Fibroblast of upper back skin (primary cell): ENCODE measurements at places on chromosomes 12 and 14.
A peak's percentile ranks its signal among the peaks of the same experiment; 100 is the strongest.

GRCh38 chr12:93484315-93484981 lies 17.1 kb downstream of the MRPL42 start:
- DNase-seq = peak; percentile 12

GRCh38 chr14:89493877-89494634 lies 77.0 kb upstream of the FOXN3 start:
- no peak for DNase-seq

GRCh38 chr12:82517027-82517426 lies 158.7 kb downstream of the METTL25 start:
- DNase-seq = no peak

GRCh38 chr12:90287585-90287984 lies 578.9 kb upstream of the ATP2B1 start:
- no peak for DNase-seq

- peak; percentile 12 for DNase-seq
Measured at GRCh38 chr12:109088818-109089217, 4.5 kb downstream of the ALKBH2 start.

DNA sequence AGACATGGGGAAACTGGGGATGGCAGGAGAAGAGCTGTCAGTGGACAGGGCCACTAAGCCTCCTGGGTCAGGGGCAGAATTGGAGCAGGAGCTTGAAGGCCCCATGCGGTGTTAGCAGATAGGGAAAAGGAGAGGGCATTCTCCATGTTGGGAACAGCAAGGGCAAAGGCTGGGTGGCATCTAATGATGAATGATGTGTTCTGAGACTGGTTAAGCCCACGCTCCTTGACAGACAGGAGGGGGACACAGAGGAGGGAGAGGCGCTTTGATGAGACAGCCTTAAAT lies 63.0 kb downstream of the CLMN start:
- DNase-seq = no peak

DNA sequence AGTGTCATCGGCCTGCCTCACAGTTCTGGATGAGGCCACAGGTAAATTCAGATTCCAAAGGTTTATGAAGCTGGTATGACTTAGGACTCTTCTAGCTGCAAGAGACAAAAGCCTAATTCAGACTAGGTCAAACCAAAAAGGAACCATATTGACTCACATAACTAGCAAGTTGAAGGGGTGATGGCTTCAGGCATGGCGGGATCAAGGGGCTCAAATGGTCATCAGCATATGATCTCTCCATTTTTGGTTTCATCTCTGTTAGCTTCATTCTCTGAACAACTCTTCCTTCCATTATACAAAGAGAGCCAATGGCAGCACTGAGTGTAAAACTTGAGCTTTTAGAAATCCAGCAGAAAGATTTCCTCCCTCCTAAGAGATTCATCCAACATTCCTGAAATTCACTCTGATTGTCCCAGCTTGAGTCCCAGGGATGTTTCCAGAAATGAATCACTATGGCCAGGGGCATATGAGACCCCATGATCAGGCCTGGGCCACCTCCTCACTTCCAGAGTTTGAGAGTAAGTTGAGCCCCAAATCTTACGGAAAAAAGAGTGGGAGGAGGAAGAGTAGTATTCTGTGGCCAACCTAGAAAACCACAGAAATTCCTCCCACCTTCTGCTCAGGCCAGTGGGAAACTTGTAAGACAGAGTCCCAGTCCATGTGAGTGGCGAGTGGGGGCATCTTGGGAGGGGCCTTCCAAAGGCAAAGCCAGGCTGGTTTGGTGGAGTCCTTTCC lies 2.0 kb upstream of the MAP1LC3B2 start:
- peak; percentile 66 for DNase-seq

GRCh38 chr12:88400302-88400701 lies 180.0 kb downstream of the KITLG start:
- peak; percentile 43 for DNase-seq

DNA sequence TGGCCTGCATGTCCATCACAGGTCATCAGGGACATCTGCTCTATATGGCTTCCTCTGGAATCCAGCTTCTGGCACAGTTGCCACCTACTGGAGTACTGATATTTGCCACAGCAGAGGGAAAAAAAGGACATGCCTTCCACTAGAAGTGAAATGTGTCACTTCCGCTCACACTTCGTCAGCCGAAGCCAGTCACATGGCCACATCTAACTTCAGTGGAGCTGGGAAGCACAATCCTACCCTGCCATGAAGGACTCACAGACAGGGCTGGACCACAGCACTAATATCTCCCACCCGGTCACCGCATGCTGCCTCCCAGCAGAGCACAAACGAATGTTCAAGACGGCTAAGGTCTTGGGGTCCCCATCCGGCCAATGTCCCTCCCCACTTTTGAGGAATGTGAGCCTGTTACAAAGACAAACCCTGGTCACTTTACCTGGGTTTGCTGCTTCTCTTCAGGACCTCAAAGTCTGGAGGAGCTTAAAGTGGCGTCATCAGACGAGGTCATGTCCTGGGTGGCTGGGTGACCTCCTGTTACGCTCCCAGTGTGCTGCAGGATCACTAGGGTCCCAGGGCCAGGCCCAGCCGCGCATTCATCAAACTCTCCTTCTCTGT lies 98.6 kb downstream of the GCH1 start:
- DNase-seq = no peak

DNA sequence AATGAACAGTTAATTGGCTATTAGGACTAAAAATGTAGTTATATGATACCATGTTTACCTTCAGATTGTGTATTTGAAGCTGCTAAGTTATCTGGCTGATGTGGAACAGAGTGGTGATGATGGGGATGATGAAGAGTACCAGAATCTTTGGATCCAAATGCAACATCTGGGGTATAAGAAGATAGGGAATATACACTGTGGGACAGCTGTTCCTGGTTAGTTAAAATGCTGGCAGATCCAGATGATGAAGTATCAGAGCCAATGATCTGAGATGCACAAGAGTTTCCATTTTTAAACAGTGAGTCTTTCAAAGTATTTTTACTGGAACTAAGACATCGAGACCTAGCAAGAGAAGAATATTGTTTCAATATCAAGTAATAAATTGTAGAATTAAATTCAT lies 31.6 kb downstream of the SENP1 start:
- DNase-seq = no peak

- DNase-seq = no peak
Measured at GRCh38 chr12:124884587-124885438, 21.1 kb upstream of the SCARB1 start.

DNA sequence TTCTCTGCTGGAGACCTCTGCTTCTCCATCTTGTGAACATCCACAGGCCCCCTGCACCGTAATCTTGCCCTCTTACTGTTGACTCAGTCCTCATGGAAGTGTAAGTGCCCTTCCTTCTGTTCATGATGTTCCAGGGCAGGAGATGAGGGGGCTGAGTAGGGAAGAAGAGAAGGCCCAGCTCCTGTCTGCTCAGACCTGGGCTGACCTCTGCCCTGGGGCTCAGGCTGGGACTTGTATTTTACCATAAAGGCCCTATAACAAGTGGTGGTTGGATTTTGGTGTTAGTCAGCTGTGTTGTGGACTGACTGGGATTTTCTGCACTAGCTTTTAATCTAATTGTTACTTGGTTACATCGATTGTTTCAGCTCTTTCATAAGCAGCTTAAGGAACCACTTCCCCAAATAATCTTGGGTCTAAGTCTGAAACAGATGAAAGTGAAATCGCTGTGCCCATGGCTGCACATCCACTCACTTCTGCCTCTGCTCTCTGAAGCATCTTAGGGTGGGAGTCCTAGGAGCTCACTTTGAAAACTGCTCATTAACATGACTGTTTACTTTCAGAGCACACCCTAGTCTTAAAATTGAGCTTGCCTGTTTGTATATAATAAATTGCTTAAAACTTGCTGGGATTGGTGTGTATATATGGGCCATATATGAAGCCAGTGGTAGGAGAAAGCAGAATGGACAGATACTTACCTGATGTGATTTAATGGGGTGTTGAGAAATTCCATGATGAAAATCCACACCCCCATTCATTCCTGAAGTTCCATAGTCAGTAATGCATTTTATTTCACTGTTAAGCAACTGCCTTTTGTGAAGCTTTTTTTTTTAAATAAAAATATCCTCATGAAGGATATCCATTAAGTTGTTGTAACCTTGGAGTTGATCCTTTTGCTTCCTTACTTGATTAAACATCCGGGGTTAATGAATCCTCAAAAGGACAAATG lies 17.7 kb downstream of the C12orf71 start:
- DNase-seq = peak; percentile 10

- peak; percentile 64 for DNase-seq
Measured at GRCh38 chr12:26632756-26633155, 200.2 kb downstream of the ITPR2 start.

GRCh38 chr12:7929083-7929792 lies 6.7 kb downstream of the SLC2A3 start:
- no peak for DNase-seq

GRCh38 chr12:88834226-88834625 lies 254.0 kb upstream of the KITLG start:
- peak; percentile 44 for DNase-seq

DNA sequence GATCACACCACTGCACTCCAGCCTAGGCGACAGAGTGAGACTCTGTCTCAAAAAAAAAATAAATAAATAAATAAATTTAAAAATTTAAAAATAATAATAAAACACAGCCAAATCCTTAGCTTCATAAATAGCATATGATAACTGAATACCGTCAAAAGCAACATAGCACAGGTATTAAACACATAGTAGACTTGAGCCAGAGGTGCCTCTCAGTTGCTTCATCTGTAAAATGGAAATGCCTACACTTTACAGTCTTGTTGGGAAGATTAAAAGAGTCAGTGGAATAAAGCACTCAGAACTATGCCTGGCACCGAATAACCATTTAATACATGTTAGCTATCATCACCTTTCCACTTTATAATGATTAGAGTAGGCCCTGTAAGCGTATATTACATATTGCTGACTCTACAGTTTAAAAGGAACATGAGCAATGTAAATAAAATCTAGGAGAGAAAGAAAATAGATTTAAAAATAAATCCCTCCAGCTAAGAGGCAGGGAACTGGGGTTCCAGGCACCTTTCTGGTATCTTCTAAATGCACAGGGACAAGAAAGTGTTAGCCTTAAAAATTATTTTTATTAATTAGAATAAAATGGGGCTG lies 7.8 kb upstream of the DCAF11 start:
- DNase-seq = no peak

DNA sequence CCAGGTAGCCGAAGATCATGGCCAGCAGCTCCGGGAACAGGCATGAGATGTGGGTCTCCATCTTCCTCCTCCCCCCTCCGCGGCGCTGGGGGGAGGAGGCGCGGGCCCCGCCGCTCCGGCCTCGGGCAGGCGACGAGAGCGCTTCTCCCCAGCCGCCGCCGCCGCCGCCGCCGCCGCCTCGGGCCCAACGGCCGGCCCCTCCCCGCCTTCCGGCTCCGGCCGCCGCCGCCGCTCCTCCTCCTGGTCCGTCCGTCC lies 448 bp downstream of the FBXL14 start:
- DNase-seq = no peak

DNA sequence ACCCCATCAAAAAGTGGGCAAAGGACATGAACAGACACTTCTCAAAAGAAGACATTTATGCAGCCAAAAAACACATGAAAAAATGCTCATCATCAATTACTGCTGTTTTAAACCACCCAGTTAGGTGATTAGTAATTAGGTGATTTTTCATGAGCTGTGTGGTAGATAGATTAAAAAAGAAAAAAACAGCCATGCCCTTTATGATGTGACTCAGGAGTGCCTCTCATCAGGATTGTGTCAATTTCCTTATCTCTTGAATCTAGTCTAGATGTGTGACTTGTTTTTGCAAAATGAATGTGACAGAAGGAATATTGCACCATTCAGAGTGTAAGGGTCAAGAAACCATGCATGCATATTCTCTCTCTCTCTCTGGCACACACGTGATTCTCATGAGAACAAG lies 5.7 kb downstream of the OR10A7 start:
- no peak for DNase-seq

GRCh38 chr14:22184830-22185168 lies 404.2 kb downstream of the DAD1 start:
- no peak for DNase-seq

DNA sequence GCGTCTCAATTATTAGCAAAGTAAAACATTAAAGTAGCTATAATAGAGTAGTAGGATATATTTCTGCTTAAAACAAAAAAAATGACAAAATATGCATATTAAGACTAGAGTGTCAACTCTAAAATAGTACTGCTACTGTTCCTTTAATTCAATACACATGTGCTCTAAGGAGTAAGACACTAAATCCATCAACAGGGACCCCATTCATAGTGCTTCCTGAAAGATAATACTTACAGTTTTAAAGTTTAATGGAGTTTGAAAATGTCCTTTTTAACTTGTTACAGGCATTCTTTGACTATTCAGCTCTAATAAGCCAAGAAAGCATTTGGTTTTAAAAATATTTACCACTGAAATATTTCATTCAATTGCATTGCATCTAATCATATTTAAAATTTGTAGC lies 145.2 kb downstream of the ADAMTS20 start:
- peak; percentile 11 for DNase-seq

- no peak for DNase-seq
Measured at GRCh38 chr12:31278424-31278823, 47.5 kb downstream of the SINHCAF start.
